Stimulated activated CD4-positive, alpha-beta T cell treated with anti-CD3 and anti-CD28 coated beads, Interleukin-1b, Interleukin-23, amount 100 ng/mL, for 24 hours (primary cell): ENCODE measurements at places on chromosomes 11 and 22.

DNA sequence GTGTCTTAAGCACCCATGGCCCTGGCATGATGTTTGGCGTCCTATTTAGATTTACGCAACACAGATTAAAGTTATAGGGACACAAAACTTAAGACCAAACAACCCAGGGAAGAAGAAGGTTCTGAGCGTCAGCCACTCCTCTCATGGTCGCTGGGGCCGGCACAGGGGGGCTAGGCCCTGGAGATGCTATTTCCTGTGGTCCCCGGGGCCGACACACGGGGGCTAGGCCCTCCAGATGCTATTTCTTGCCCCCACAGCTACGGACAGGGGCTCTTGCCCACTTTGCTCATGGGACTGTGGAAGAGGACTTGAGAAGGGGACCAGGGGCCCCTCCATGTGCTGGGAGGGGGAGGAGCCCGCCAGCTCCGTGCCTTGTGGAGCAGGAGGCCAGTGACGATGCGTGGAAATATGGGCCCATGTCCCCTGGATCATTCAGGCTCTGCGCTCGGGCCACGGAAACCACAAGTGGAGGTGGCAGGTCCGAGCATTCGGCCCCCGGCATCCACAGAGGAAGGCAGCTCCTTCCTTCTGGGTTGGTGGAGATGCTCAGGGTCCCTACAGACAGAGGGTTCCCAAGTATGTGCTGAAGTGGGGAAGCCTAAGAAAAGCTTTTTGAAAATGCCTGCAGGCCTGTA is 711.1 kb downstream of the BRD1 start:
- no peak for DNase-seq

DNA sequence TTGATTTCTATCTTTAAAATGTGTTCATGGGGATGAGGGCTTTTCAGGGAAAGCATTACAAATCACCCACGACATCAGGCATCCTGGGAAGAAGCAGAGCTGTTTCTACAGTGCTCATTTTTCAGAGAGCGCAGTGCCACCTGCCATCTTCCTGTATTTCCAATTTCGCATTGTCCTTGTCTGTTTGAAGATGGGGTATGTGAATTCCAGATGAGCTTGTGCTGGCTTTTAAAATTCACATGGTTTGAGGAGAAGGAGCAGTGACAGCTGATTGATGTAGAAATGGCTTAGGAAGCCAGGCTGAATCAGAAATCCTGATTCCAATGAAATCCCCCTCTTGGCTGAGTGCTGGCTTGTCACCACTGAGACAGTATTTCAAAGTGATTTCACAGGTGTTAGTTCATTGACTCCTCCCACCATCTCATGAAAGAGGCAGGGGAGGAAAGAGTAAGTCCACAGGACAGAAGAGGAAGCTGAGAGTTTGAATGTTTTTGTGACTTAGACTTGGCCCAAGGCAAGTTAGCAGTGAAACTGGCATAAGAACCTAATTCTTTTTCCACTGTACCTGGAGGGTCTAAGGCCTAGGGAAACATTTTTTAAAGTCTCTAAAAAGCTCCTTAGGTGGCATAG is 344.6 kb upstream of the C11orf87 start:
- no peak for DNase-seq

DNA sequence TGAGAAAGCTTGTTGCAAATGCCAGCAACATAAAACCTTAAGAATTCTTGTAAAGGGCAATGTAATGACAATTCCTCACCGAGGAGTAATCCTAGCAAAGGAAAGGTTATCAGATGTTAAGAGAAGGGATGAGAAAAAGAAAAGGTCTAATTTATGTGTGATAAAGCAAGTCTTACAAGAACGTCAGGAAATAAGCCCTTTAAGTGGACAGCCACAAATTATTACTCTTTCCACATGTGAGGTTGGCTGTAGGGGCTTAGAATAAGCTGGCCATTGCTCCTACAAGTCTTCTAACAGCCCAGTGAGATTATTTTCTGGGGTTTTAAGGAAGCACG is 9.3 kb downstream of the LAYN start:
- no peak for DNase-seq

DNA sequence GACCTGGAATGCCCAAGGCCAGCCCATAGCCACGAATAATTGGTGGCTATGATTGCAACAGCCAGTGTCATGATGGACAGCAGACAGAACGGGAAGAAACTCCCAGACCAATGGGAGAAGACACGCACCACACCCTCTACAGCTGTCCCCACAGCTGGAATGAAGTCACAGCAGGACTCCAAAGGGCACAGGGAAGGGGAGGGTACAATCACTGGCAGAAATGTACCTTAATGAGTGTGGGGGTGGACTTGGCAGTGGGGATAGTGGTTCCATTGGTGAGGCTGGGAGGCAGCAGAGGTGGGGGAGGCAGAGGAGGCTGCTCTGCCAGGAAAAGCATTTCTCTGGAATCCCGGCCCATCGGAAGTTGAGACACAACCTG is 52.9 kb downstream of the SGSM3 start:
- no peak for DNase-seq

- DNase-seq, result no peak
Measured at GRCh38 chr11:83611600-83611999, 325.4 kb upstream of the CCDC90B start.

DNA sequence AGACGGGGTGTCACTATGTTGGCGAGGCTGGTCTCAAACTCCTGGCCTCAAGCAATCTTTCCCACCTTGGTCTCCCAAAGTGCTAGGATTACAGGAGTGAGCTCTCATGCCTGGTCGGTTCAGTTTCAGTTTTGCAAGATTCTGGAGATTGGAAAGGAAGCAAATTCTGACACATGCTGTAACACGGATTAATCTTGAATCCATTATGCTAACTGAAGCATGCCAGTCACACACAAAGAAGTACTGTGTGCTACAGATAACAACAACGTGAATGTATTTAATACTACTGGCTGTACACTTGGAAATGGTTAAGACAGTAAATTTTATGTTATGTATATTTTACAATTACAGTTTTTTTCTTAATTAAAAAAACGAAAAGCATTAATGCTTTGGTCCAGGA is 107.6 kb downstream of the MED15 start:
- DNase-seq, result no peak

DNA sequence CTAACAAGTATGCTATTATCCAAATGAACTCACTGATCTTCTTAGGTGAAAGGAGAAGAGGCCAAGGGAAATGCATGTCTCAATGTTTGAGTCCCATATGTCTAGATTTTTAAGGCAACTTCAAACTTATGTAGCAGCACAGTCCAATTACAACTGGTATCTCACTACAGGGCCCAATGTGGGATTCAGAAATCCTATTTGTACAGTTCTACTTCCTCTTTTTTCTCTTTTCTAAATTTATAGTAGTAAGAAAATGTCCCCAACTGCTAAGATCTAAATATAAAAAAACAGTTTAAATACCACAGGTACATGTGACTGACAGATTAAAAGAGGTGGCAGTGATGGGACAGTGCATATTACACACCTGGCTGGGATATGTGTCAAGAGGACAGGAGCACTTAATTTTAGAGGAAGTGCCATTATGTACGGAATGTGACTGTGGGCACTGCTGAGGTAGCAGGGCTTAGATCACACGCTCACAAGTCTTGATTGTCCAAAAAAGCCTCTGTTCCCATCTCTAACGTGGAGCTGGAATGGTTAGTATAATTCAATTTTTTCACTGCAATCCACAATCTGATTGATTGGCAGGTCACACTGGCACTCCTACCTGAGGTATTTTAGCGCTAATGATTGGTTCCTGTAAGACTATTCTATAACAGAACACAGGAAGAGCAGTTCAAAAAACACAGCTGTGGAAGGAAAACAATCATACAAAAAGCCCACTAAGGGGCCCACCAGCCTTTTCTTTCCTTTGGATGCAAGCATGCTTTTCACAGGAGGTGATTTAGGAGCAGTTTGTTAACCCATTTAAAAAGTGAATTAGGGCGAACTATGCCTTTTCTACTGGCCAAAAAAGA is 34.6 kb downstream of the APOL5 start:
- no peak for DNase-seq
